NCI-H446 treated with DMSO at 0.1 percent for 48 hours (cell line): ENCODE measurements at places on chromosomes 2 and 18.

DNA sequence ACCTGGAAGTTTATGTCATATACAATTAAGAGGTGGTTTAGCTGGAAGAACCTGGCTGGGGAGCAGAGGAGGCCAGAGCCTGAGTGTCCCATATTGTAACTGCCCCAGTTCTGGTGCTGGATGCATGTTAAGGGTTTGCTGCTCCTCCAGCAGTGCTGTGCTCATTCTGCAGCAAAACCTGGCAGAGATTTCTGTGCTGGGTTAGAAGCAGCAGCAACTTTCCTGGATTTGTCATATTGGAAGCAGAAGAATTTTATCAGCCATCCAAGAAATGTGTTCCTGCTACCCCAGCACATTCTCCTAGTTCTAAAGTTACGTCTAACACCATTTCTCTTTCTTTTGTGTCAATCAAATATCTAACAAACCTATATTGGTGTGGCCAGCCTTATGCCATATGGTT lies 284.1 kb downstream of the TDRD15 start:
- DNase-seq: no peak

DNA sequence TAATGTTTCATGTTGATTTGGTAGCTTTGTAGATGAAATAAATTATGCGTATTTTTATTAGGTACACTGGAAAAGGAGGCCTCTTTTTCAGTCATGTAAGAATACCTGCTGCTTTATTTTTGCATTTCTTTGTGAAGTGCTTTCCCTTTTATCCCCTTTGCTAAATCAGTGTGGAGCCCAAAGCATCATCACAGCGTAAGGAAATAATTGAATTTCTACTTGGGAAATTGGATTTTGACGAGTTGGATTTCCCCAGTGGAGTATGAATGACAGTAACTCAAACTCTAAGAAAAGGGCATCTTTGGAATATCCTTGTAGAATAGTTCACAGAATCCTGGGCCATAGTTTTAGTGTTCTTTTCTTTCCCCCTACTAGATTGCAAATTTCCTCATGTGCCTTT lies 97.2 kb downstream of the KCNJ3 start:
- no peak for DNase-seq

GRCh38 chr2:82795446-82795845 lies 1663.6 kb downstream of the SUCLG1 start:
- no peak for DNase-seq

DNA sequence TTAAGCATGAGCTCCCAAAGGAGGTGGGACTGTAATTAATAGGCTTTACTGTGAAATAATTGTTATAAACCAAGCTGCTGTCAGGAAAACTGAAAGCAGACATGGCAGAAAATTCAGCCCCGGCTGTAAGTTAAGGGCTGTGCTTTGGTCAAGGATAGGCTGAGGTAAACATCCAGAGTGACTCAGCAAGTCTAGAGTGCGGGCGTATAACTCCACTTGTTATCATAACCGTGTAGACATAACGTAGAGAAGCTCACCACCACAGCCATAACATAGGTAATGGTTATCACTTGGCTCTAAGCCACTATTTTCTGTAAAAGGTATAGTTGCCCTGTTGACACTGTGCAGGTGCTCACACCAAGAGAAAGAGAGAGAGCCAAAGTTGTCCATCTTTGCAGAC lies 316.8 kb downstream of the DCDC2C start:
- DNase-seq: no peak
